SJSA1 (cell line): ENCODE measurements at places on chromosomes 3 and 15. TPM values are rescaled to one million over a fixed set of nuclear protein-coding genes. Genes with fewer than 3 reads are reported as not detected.
A peak's percentile ranks its signal among the peaks of the same experiment; 100 is the strongest.

- DNase-seq: no peak
Measured at GRCh38 chr3:15303728-15304127, 28.7 kb downstream of the SH3BP5 start.

- no peak for DNase-seq
Measured at GRCh38 chr15:32649342-32649741, 7.8 kb downstream of the SCG5 start.

DNA sequence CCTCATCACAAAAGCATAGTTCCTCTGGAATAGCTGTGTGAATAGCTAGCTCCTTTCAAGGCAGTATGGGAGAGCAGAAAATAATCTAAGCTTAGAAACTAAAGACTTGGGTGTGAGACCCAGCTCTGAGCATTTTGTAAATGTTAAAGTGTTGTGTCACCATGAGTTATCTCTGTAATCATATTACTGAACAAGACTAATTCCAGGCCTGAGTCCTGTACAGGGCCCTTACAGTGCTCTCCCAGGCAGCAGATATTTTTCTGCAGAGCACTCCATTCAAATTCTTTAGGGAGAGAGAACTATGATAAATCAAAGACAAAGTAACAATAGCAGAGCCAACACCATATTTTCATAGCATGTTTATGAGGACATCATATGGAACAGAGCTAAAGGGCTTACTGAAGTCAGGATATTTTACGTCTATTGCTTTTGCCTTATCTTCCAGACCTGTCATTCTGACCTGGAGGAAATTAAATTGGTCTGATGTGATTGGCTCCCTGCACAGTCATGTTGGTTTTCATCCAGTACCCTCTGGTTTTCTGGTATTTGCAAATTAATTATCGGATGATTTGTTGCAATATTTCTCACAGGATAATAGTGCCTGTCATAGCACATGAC lies 172.6 kb upstream of the PPP2R3A start:
- DNase-seq: no peak

GRCh38 chr15:32730677-32731654 lies 13.2 kb downstream of the GREM1 start:
- no peak for DNase-seq

DNA sequence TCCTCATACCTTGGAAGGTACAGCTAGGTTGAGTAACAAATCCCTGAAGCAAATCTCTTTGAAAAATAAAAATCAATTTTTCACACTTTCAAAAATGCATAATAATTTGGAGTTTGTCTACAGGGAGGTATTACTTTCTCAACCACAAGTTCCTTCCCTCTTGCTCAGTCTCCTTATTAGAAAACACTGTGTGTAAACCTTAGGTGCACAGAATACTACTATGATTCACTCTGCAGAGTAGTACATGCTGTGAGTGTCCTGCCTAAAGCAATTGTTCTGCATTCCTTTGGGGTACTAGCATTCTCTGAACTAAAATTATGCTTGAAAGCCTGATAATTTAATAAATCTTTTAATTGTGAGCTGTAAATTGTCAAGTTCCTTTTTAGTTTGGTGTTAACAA lies 115.9 kb upstream of the EPHA3 start:
- no peak for DNase-seq

Gene NPRL2
- total RNA-seq: 4.9 and 9.9 TPM in 2 replicates

DNA sequence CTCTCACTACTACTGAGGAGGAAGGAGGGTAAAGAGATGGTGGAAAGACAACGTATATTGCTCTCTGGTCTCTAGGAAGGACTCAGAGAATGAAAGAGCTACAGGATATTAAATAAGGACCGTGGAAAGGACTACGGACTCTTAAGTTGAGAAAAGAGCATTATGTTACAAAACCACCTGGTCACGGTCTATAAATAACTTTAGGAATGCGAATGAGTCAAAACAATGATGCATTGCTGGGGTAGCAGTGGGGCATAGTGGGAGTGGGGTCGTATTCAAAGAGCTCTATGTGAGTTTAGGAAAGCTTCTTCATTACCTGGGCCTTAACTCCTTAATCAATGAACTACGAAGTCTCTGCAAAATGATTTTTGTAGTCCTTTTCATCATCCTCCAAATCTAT lies 295.7 kb upstream of the SOX14 start:
- DNase-seq: no peak

DNA sequence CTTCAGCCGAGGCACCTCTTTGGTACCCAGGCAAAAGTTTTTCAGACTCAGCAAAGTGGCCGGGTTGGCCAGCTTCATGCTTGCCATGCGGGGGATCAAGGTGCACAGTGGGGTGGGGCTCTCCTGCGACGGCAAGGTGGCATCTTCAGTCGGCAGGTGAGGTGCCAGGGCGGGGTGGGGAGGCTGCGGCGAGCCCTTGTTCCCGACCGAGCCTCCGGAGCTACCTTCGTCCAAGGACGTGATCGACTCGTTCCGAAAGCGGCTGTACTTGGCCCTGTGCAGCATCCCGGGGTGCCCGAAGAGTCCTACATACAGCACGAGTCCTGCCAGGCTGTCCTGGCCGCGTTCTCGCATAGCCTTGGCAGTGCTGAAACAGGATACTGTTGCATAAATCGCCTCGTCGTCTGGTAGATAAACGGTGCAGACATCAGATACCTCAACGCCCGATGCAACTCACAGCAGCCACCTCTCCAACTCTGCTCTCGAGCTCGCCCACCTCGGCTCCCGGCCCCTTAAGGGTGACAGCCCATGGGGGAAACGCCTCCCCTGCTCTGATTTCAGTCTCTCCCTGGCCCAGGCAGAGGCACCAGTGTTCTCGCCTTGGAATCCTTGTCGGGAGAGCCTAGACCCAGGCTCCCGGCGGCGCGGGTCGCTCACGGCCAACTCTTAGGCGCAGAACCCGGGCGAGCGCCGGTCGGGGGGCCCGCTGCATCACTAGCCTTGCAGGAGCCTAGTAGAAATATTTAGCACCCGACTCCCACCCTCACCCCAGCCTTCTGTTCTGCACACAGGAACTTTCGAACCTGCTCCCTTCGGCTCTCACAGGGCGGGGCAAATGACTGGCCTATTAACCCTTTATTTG lies 826 bp downstream of the SHC4 start:
- no peak for DNase-seq

DNA sequence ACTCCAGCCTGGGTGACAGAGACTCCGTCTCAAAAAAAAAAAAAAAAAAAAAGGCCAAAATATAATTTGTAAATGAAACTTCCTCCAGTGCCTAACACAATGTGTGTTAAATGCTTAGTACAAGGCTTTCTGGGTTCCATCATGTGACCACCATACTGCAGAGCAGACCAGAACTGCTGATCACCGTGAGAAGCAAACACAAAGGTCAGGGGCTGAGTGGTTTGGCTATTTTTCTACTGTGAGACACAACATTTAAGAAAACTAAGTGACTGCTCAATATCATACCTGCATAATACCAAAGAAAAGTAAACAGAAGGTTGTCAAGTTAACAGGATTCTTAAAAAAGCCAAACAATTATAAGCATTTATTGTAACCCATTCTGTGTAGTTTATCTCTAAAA lies 13.2 kb downstream of the ABCC5 start:
- no peak for DNase-seq

Gene ARGFX
- total RNA-seq: not detected in 2 replicates

- DNase-seq: no peak
Measured at GRCh38 chr3:37197810-37198371, 23.5 kb upstream of the LRRFIP2 start.

- DNase-seq: no peak
Measured at GRCh38 chr3:19891740-19892139, 42.3 kb downstream of the EFHB start.

Gene CPLX3
- total RNA-seq: 0.13 TPM in 1 of 2 replicates, not detected in the other

Gene TGM5
- 0.24 TPM in 1 of 2 replicates, not detected in the other for total RNA-seq

Gene AGTR1
- total RNA-seq: not detected in 2 replicates

DNA sequence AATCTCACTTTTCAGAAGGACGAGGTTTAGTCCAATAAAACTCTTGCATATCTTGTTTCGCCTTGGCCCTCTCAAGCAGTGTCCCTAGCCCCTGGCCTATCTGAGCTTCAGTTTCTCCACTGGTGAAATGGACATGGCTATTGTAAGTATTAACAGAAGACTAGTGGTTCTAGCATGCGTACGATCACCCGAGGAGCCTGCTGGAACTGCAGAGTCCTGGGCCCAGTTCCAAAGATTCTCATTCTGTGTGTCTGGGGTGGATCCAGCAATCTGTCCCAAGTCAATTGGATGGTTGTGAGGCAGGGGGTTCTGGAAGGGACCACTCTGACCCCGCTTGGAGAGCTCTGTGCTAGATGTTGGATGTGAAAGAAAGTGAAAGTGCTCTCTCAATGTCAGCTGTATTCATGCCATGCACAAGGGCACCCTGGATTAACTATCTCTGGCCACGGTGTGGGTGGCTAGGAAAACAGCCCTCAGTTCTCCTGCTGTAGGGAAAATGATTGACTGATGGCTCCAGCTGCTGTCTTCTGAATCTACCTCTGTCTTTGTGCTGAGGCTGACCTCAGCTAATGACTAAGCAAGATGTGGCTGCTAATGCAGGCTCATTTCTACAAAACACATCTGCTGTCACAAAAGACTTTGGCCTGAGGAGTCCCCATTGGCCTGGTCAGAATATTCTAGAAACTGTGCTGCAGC lies 1.9 kb upstream of the PLA1A start:
- DNase-seq: no peak

DNA sequence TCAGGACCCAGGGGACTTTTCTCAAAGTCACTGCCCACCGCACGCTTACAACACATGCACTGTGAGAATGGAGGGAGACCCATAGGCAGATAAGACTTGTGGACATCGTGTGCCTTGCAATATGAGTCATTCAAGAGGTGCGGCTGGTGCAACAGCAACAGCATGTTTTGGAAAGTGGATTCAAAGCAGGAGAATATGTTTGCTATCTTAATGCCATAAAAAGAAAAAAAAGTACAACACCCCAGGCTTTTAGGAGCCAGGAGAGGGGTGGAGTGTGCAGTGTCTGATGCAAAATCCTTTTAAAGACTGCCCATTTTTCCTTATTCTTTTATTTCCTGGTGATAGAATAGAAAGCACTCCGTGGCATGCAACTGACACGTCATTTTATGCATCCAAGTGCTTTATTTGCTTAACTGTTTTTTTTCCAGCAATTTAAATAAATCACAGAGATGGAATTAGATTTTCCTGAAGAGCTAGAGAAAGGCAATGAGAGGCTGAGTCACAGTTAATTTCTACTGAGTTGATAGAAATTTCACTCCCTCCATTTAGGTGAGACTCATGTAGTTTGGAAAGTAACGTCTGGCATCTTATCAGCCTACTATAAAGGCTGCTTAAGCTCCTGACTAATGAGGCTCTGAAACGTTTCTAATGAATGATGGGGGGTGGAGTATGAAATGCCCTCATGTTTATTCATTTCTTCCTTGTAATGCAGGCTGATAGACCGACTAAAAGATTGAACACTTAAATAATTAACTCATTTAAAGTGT lies 96.4 kb downstream of the NSUN3 start:
- peak; percentile 83 for DNase-seq

- no peak for DNase-seq
Measured at GRCh38 chr15:67548862-67549651, 6.6 kb downstream of the MAP2K5 start.

Gene HYAL3
- total RNA-seq: 1.6 and 3.1 TPM in 2 replicates

DNA sequence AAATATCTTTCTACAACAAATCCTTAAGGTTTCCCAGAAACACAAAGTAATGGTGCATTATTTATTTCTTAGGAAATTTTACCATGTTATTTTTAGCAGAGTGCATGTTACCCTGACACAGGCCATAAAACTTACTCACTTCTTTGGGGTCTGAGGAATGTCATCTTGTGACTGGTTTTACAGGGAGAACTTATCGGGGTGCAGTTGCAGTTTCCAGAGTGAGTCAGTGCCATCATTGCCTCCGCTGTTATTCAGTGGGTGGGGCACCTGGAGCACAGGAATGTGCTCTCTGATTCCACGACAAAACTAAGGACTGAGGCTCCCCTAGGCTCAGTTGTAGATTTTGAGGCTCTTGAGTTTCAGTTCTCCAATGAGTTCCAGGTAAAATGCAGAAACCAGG lies 11.1 kb upstream of the GREM1 start:
- DNase-seq: no peak

DNA sequence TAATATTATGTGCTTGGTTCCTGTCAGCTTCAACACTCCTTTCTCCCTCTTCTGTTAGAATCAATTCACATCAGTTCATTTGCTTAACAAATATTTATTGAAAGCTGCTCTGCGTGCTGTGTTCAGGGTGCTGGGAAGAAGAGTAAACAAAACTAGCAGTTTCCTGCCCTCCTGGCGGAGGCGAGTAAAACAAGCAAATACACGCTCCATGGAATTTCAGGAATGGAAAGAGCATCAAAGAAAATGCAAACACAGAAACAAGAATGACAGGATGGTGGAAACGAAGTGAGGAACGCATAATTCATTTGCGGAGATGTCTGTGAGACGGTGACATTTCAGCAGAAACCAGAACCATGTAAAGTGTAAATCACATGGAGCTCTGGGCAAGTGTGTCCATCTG lies 49.4 kb upstream of the SPTSSB start:
- peak; percentile 79 for DNase-seq

DNA sequence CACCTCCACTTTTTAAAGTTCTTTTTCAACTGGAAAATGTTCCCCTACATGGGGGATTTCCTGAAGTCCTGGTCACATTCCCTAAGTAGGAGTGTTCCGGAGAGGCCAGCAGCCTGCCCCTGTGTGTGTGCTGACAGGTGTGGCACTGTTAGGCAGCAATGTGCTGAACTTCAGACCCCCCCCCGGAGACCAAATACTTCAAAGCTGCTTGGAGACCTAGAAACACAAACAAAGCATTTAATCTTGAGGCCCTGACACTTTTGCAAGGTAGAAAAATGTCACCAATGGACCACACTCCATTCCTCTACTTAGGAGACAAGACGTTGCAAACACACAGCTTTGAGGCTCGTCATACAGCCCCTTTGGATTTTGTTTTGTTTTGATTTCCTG lies 259.6 kb upstream of the CTNNB1 start:
- DNase-seq: no peak

DNA sequence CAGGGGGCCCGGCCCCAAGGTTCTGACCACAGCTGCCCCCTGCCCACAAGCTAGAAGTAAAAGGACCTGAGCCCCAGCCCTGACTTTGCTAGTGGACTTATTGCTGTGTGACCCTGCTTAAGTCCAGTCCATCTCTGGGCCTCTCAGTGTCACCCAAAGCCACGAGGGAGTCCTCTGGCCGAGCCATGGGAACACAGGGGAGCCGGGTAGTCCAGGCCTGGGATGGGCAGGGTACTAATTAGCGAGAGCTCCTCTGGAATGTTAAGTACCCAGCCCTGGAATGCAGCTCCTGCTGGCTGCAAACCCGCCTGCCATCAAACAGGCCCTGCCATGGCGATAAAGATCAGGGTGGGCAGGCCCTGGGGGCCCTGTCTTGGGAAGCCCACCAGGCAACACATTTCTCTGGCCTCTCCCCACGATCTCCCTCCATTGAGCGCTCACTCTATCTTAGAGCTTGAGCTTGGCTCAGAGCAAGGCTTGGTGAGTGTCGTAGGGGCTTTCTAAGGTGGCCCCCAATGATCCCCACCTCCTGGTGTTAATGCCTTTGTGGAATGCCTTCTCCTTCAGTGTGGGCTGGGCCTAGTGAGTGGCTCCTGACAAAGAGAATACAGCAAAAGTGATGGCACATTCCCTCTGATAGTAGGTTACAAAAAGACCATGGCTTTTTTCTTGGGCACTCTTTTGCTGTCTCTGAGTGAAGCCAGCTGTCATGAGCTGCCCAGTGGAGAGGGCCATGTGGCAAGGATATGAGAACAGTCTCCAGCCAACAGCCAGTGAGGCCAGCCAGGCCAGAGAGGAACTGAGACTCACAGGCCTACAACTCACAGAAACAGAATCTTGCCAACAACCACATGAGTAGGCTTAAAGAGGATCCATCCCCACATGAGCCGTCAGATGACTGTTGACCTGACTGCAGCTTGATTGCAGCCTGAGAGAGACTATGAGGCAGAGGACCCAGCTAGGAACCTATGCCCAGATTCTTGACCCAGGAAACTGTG lies 133.1 kb downstream of the SMAD6 start:
- peak; percentile 79 for DNase-seq

Gene GYG1
- total RNA-seq: 14.1 and 16.7 TPM in 2 replicates

Gene AHSG
- not detected in 2 replicates for total RNA-seq
